Activated CD4-positive, CD25-positive, alpha-beta regulatory T cell treated with anti-CD3 and anti-CD28 coated beads, Interleukin-2, amount 50 U/mL, for 24 hours (primary cell): ENCODE measurements at places on chromosomes 1 and 21.

DNA sequence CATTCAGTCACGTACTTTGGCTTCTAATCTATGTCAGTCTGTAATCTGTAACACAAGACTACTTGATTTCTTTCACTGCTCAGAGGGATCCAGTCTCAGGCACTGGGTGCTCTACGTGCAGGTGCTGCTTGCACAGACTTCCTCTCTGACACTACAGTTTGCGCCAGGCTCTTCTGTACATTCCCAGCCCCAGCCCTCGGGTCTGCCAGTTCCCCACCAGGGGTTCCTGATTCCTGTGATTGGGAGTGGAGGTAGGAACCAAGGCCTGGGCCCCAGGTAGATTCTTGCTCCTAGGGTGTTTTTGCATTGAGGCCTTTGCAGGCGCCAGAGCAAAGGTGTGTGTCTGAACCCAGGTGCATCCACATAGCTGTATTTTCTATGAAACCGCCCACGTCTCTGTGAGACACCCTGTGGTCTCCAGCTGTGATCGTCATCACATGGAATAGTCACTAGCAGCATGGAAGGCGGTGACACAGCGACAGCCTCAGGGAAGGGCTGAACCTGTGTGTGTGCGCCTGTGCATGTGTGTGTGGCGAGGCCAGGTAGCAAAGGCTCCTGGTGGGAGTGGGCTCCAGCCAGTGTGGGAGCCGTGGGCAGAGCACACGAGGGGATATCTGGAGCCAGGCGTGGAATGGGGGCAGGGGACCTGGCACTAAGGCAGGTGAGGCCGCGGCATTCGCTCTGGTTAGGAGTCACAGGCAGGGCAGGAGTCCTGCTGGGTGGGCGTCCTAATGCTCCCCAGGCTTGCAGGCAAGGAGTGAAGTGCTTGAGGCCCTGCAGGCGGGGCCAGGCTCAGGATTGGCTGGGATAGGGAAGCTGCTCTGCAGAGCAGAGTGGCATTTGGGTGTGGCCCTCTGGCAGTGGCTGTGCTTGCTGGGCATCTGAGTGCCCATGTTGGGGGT, 5.2 kb downstream of the GJC2 start:
- ATAC-seq, result peak; percentile 89

DNA sequence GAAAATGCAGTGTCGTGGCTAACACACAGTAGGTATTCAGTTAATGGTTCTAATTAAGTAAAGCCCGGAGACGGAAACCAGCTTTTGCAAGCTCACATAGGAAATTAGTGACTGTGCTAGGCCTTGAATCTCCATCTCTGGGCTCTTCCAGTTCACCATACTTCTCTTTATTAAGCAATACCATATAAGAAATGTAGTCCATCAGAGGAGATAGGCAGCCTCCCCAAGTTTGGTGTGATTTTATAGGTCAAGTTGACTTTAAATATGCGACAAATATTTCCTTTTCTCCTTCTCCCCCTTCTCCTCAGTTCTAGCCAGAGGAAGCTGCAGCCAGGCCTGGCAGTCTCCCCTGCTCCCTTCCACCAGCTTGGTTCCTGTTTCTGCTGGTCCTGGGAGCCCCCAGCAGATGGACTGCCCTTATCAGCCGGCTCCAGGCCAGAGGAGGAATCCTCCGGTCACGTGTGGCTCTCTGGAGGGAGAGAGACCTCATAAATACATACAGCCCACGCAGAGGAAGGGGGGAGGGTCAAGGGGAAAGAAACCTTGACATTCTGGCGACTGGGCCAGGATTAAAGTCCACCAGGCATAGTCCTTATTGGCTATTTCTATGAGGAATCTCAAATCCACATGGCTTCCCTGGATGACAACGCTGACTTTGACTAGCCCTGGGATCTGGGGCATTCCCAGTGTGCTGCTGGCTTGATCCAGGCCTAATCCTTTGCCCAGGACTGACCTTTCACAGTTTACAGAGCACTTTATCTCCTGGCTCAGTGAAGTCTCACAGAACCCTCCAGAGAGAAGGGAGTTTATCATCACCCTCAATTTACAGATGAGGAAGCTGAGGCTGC, 115.1 kb upstream of the JUN start:
- ATAC-seq, result no peak

DNA sequence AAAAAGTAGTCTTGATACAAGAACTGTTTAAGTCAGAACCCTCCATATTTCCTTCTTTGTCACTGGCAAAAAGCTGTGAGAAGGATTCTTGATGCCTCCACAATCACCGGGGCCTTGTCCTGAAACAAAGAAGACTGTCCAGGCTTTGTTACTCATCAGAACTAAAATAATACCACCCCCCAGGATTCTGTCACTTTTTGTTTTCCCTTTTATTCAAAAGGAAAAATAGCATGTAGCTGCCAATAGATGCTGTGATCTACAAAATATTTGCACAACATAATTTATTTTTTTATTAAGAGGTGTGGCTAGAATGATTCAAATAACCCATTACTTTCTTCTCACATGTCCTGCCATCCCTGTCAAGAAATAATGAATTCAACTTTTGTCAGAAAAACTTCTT, 173.7 kb downstream of the LYPLAL1 start:
- ATAC-seq, result no peak

- no peak for ATAC-seq
Observed at GRCh38 chr1:33462405-33463164, 9.9 kb upstream of the ZSCAN20 start.

GRCh38 chr21:22421416-22422180, 1423.4 kb downstream of the NCAM2 start:
- no peak for ATAC-seq

DNA sequence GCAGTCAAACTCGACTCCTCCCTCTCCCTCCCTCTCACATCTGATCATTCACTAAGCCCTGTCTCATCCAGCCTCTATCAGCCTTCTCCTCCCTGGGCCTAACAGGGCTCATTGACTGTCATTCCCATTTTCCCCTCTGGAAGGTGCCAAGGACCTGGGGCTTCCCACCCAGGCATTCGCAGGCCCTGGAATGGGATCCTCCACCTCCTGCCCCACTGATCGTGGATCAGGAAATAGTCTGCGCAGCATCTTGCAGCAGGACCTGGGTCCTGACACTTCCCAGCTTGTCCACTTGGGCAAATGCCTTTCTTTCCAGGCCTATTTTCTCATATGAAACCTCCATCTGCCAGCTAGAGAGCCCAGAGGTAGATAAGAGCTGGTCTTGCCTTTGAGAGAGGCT, 71.2 kb upstream of the ZC3H12A start:
- ATAC-seq, result no peak

GRCh38 chr1:50531601-50532000, 108.4 kb upstream of the DMRTA2 start:
- no peak for ATAC-seq

DNA sequence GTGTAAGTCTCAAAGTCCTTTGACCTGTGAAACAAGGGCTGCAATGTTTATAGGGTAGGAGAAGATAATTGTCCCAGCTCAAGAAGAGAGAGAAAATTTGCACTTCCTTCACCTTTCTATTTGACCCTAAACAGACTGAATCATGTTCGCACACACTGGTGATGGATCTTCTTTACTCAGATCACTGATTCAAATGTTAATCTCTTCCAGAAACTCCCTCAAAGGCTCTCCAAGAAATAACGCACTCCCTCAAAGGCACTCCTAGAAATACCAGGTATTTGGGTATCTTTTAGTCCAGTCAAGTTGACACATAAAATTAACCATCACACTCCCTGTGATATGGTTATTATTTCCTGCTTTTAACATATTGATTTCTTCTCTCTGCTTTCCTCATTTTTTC, 30.5 kb upstream of the PTGS2 start:
- ATAC-seq, result no peak

- ATAC-seq, result no peak
Observed at GRCh38 chr1:13540866-13541265, 27.1 kb upstream of the LRRC38 start.

GRCh38 chr1:152110860-152111514, 4.3 kb downstream of the TCHH start:
- ATAC-seq, result peak; percentile 43

DNA sequence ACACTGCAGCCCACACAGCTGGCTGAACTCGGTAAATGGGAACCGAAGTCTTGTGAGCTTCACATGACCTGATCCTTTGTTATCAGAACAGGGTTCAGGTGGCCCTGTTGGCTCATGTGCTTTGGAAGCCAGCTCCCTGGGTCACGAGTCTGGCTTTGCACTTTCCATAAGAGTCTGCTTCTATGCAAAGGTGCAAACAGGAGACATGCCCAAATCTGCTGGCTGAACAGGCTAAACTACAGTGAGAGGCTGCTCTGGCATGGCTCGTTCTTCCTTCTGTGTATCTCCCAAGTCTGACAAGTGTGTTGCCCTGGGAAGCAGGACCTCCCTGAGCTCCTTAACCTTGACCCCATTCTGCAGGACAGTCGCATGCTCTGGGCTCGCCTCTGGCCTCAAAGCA, 549.6 kb downstream of the KIF26B start:
- no peak for ATAC-seq

DNA sequence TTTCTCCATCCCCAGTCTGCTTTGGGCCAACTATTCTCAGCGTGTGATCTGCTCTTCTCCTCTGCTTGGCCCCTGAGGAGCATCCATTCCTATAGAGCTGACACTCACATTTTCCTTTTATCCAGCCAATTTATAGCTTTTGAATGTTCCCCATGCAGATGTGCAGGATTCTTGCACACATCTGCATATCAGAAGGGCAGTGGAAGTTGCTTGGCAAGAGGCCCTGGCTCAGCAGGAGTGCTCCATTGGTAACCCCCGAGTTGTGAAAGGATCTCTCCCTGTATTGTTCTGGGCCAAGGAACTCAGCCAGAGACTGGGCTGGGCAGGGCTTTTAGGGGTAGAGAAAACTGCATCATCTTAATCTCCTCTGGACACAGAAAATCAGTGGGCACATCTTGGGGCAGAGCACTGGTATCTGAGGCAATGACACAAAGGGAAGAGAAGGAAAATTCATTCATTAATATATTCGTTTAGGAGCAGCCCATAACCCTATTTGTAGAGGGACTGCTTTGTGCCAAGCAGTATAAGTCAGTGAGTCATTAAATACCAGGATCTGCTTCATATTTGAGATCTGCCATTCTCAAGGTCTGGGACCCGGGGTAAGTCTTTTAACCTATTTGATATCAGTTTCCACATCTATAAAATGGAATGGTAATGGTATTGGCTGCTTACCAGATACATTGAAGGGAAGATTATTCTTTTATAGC, 31.0 kb upstream of the BEND5 start:
- ATAC-seq, result no peak

DNA sequence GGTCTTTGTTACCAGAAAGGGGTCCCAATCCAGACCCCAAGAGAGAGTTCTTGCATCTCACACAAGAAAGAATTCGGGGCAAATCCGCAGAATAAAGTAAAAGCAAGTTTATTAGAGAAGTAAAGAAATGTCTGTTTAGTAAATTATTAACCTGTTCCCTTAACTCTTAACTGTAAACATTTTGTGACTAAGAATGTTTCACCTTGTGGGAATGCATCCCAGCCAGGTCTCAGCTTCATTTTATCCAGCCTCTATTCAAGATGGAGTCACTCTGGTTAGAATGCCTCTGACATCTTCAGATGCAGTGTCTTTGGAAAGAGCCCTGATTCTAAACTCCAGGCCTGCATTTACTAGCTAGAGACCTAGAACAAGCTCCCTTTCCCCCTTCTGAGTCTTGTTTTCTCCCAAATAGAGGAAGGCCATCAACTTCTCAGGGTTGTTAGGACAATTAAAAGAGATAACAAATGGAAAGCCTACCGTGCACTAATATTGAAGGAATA, 4.5 kb upstream of the FABP3 start:
- no peak for ATAC-seq

GRCh38 chr1:216721062-216721461, 2.2 kb downstream of the ESRRG start:
- ATAC-seq, result no peak

DNA sequence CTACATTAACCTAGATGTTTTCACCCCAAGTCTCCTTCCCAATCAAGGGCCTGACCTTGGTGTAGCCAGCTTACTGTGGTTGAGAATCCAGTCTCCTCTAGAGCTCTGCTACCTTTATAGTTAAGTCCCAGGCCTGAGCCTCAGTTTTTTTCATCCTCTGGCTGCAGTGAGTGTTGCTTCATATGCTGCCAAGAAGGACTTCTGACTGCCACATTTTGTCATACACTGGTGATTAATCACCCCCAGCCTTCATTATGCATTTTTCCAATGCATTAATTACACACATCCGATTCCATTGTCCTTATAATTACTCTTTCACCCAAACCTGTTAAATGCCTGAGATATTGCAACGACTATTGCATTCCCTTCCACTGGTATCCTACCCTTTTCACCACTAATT, 66.3 kb upstream of the FGGY start:
- ATAC-seq, result no peak

- no peak for ATAC-seq
Observed at GRCh38 chr1:54172614-54173599, 20.1 kb upstream of the CDCP2 start.

GRCh38 chr1:33008051-33008914, 28.4 kb downstream of the AK2 start:
- ATAC-seq, result no peak

- no peak for ATAC-seq
Observed at GRCh38 chr21:45506241-45506817, 35.9 kb downstream of the SLC19A1 start.

DNA sequence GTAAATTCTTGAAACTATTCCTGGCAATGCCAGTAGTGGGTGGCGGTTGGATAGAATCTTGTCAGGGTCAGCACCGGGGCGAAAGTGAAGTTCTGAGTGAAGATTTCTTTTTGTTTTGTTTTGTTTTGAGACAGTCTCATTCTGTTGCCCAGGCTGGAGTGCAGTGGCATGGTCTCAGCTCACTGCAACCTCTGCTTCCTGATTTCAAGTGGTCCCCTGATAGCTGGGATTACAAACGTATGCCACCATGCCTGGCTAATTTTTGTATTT, 33.3 kb downstream of the PCNT start:
- no peak for ATAC-seq

GRCh38 chr1:53549781-53550180, 90.6 kb downstream of the DMRTB1 start:
- no peak for ATAC-seq

- no peak for ATAC-seq
Observed at GRCh38 chr1:221448585-221449175, 293.2 kb downstream of the DUSP10 start.

DNA sequence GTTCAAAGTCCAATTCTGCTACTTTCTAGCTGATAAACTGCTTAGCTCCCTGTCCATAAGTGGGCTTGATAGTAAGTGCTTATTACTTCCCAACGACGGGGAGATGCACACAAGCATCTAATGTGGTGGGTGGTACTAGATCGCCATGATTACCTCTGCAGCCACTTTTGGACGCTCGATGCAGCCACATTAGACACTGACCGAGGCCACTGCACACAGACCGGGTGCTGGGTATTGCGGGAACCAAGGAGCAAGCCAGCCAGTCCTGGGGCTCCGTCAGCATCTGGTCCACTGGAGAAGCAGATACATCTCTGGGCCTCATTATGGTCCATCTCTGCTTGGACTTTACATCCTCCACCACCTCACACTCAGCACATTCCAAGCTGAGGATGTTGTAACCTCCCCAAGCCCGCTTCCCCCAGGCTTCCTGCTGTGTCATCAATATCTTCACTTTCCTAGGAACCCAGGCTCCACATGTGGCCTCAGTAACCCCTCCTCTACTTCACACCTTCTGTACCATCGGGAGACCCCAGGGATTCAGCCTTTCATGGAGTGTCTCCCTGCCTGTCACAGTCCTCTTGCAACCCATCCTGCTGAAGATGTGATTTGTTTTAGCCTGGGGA, 48.2 kb downstream of the RHOU start:
- no peak for ATAC-seq
